ENCODE measurements at places on chromosomes 2 and 18.

GRCh38 chr2:64225491-64225890 is 81.3 kb upstream of the PELI1 start:
- DNase-seq, result no peak

DNA sequence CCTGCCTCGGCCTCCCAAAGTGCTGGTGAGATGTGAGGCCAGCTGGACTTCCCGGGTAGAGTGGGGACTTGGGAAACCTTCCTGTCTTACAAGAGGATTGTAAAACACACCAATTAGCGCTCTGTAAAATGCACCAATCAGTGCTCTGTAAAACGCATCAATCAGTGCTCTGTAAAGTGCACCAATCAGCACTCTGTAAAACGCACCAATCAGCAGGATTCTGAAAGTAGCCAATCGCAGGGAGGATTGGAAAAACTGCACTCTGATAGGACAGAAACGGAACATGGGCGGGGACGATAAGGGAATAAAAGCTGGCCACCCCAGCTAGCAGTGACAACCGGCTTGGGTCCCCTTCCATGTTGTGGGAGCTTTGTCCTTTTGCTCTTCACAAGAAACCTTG is 19.0 kb downstream of the RNF125 start:
- DNase-seq, result no peak

DNA sequence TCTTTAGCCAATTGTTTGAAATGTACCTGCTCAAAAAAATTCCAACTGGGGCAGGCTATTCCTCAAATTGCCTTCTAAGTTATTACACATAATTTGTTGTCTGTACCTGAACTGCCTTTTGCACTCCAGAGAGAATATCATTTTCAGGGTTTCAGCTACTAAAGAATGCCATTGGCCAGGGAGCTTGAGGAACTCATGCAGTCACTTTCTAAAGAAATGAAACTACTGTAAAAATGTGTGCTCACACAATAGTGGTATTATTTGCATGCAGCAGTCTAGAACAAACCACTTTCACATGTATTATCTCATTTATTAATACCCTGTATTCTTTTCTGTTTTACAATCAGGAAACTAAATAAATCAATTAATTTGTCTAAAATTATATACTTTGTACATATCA is 152.2 kb downstream of the PID1 start:
- DNase-seq, result no peak

- DNase-seq, result peak; percentile 47
Observed at GRCh38 chr18:49094979-49095632, 144.3 kb upstream of the SMAD7 start.

- DNase-seq, result no peak
Observed at GRCh38 chr2:2095360-2096093, 235.5 kb downstream of the MYT1L start.

- DNase-seq, result no peak
Observed at GRCh38 chr2:14569294-14569693, 63.2 kb upstream of the LRATD1 start.

DNA sequence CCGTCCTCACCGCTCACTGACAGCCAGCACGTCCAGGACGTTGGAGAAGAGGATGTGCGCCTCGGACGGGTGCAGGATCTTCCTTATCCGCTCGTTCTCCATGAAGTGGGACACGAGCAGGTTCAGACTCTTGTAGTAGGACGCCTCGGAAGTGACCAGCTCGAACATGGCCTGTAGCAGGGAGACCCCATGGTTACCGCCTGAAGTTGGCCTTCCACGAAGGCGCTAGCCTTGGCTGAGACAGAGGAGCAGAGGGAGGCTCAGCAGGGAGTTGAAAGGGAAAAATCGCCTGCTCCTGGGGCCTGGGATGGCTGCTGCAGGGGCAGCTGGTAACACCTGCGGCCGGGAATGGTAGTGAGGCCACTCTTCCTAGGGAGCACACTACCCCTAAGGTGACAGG is 24.7 kb downstream of the SNORC start:
- no peak for DNase-seq

DNA sequence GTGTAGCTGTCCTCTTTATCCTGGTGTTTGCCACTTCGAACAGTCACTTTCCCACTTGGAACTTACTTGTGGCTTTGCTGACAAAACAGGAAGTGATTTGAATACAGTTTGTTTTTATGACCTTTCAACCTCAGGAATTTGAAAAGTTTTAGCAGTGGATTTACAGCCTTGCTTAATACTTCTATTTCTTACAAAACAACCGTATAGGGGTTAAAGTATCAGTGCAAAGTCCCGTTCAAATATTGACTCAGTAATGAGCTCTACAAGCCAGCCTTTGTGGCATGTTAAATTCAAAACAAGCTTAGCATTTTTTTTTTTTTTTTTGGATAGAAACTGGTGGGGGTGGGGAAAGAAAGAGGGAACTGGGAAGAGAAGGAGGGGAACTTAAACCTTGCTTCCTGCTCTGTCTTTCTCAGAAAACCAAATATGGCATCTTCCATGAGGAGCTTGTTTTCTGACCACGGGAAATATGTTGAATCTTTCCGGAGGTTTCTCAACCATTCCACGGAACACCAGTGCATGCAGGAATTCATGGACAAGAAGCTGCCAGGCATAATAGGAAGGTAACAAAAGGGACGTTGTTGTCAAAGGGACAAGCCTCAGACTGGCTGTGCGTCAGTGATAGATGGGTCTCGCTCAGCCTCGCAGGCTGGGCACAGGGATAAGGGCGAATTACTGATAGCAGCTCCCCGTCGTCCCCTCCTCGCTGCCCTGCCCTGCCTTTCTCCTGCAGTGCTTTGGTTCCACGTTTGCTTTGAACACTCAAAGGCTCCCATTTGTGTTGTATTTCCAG is at the start of gene HNMT:
TSS of gene HNMT (plus strand) at position 408 of the 793 bp plus-strand sequence. CDS start at position 427, 19 bp downstream.
- DNase-seq, result peak; percentile 69

DNA sequence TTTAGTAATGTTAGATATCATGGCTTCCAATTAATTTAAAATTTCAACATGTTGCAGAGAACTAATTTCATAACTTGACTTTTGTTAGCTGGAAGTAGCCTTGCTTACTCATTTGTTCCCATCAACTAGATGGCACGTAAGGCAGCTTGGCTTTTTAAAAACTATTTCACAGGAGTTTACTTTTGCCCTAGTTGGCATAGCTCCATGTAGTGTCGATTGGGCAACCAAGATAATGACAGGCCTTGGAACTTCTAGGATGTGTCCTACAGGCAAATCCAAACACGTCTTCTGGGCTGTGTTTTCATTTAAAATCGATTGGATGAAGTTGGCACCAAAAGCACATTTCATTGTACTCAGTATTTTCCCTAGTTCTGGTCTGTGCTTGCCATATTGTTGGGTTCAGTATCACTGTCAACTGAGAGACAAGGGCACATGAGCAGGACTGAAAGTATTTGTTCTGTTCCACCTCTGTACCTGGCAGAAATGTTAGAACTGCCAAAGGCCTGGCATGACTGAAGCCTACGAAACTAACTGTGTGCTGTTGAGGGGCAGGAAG is 29.4 kb downstream of the HADHB start:
- no peak for DNase-seq

DNA sequence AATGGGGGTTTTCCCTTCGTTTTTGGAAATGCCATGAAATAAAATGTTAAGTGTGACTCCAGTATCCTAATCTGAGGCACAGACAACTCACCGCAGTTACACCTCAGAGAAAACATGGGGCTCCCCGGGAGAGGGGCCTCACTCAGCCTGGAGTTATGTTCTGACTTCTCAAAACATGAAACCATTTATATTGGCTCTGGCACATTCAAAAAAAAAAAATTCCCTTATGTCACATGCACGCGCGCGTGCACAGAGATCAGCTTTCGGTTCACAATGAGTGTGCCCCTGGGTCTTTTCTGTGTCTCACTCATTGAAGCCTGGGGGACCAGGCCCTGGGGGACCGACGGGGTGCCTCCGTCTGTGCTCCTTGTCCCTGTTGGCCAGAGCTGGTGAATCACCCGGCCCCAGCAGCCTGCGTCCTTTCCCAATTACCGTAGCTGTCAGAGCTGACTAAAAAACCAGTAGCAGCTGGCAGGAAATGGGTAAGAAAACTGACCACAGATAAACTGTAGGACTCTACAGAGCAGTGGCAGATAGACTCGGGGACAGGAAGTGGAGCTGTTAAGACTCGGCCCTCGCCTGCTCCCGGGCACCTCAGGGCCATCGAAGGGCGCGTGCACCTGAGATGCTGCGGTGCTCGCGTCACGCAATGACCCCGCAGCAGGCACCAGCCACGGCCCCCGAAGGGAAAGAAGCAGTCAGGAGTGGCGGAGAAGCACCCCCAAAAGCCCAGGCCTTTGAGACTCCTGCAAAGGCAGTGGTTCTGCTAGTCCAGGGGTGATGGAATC is 138.3 kb upstream of the ID2 start:
- DNase-seq, result peak; percentile 24

DNA sequence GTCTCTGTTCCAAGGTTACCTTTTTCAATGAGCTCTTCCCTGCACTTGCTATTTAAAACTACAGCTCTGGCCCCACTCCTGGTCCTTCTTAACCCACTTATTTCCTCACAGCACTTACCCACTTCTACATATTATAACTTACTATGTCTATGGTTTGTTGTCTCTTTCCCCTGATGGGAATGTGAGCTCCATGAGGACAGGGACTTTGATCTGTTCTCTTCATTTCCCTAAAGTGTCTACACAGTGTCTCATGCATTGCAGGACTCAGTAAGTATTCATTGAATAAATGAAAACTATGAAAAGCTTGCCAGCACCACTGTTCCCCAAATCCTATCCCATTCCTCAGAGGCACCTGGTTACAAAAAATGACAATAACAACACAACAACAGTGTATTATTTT is 18.3 kb upstream of the ACYP2 start:
- DNase-seq, result no peak

DNA sequence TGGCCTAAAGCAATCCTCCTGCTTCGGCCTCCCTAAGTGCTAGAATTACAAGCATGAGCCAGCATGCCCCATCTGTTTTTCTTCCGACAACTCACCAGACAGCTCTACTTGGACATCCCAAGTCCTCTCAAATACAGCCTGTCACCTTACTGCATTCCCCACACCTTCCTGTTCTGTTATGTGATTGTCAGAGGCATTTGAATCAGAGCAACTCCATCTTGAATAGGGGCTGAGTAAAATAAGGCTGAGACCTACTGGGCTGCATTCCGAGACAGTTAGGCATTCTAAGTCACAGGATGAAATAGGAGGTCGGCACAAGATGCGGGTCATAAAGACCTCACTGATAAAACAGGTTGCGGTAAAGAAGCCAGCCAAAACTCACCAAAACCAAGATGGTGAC is 17.3 kb downstream of the ACVR1 start:
- no peak for DNase-seq

- DNase-seq, result no peak
Observed at GRCh38 chr2:117519721-117520120, 294.8 kb upstream of the DDX18 start.

- DNase-seq, result no peak
Observed at GRCh38 chr18:35410561-35410960, 33.4 kb upstream of the ZNF396 start.

DNA sequence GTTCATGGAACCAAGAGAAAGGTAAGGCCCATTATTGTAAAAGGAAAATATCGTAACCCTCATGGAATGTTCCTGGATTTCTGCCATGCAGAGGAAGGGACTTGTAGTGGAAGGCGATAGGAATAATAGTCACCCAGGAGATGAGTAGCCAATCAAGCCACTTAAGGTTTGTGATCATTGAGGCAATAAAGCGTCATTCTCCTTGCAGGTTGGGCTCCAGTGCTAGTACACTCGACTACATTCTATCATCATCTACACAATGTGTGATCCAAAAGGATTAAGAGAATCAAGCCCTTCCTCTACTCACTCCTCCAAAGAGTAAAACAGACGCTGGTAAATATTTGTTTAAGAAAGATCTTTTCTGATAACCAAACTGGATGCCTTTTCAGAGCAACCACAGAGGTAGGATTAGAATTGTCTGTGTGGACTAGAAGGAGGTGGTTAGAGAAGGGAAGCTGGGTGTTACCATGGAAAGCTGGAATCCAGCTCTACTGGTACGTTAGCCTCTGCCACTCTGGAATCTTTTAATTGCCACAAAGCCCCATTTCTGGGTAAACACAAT is 245.7 kb downstream of the IKZF2 start:
- no peak for DNase-seq

DNA sequence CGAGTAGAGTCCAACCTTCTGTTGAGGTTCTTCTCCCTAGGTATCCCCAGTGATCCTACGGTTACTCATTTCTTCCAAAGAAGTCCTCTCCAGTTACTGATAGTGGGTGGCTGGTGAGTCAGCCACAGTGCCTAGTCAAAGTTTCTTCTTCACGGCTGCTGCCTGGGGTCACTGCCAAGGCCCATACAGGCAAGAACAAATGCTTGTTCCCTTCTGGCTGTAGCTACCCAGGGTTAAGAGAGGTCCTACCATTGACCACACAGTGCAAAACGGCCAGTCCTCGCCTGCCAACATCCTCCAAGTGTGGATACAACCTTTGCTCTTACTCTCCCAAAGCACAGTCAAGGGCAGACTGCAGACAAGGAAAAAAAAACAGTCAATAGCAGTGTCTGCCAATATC is 2.9 kb upstream of the PTPN4 start:
- no peak for DNase-seq

DNA sequence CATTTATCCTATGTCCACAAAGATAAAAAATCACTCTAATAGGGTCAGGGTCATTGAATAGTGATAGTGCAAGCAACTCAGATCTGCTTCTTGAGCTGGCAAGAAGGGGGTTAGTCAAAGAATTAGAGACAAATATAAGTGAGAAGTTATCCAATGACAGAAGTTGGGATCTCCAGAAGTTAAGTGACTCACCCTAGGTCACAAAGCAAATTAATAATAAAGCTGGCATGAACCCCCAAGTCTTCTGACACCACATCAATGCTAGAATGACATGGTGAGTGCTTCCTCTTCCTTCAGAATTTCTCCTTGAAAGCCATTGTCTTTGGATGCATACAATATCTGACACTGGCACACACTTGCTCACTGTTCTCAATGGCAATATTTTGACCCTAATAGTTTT is 343.5 kb downstream of the RIT2 start:
- no peak for DNase-seq

All from HS-27A (cell line).